Heart right ventricle (tissue), 16 donors: ENCODE measurements at places on chromosomes 6 and 20.

GRCh38 chr6:88517737-88518136 is 351.6 kb upstream of the CNR1 start:
- DNase-seq: no peak

DNA sequence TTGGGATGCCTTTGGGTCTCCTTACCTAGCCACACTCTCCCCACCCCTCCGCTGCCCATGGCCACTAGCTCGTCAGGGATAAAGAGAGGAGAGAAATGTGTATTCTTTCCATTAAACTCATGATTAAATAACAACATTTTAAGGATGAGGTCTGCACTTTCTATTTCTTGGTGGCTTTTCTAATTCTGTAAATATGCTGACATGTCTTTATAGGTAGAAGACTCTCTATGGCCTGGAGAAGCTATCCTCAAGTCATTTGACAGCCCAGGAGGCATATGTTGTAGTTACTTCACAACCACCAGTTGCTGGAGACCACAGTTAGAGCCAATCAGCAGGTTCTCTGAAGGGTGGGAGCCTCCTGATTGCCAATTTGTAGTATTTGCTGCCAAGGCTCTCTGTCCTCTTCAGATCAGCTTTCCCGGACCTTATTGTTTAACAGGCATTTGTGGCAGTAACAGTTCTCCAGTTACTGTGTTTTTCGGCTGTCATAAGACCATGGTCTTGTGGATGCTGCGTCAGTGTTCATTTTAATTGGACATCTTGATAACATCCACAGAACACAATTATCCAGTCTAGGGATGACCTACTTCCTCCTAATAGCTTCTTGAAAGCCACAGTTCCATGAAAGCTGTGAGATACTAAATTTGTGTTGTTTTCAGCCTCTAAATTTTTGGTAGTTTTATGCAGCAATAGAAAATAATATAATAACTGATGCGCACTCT is 205.0 kb upstream of the KCNQ5 start:
- no peak for DNase-seq

DNA sequence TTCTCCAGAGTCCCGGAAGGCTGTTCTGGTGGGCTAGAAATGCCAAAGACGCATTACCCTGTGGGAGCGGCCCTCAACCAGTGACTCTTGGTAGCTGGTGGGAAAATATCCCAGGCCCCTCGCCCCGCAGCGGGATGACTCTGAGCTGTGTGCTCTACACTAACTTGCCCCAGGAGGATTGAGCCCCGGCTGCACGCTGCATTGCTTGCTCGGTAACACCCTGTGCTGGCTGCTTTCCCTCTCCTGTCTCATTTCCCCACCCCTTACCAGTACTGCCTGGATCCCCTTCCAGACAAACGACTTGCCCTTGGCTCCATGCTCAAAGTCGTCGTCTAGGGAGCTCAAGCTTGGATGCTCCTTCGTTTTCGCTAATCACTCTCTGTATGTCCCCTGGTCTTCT is 411.8 kb upstream of the SULF2 start:
- no peak for DNase-seq

- DNase-seq: peak; percentile 22
Measured at GRCh38 chr6:139376017-139376330, 1.5 kb upstream of the CITED2 start.

- no peak for DNase-seq
Measured at GRCh38 chr6:28488916-28489365, 26.7 kb downstream of the GPX6 start.

GRCh38 chr20:41300383-41300782 is 17.1 kb downstream of the ZHX3 start:
- no peak for DNase-seq

GRCh38 chr6:41298785-41299502 is 12.5 kb upstream of the TREM1 start:
- no peak for DNase-seq

DNA sequence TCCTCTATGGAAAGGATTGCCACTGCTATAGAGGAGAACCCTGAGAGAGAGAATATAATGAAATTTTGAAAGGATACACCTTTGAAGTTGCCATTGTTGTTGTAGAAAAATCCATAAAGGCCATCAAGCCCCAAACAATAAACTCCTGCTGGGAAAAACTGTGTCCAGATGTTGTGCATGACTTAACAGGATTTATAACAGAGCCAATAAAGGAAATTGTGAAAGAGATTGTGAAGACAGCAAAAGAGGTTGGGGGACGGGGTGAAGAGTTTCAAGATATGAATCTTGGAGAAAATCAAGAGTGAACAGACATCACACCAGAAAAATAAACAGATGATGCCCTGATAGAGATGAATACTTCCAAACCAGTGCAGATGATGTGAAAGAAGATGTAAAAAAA is 396.4 kb downstream of the BCKDHB start:
- DNase-seq: no peak

- DNase-seq: peak; percentile 91
Measured at GRCh38 chr6:157021344-157021992, 244.3 kb downstream of the ARID1B start.

DNA sequence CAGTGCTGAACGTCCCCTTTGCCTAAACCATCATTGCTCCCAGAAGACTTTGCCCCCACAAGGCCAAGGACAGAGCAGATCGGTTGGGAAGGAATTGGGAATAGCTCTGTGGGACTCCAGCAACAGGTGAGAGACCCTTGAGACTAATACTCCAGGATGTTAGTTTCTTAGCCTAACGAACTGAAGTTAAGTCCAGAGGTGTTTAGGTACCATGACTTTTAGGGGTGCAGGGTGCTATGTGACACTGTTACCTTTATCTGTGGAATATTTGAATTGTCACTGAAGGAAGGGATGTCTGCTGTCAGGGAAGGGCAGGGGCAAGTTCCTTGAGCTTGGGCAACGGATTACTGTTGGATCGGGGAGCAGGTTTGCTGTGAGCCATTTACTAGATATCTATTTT is 1.9 kb downstream of the BLCAP start:
- no peak for DNase-seq

GRCh38 chr6:2960935-2961334 is 10.4 kb downstream of the SERPINB6 start:
- no peak for DNase-seq

DNA sequence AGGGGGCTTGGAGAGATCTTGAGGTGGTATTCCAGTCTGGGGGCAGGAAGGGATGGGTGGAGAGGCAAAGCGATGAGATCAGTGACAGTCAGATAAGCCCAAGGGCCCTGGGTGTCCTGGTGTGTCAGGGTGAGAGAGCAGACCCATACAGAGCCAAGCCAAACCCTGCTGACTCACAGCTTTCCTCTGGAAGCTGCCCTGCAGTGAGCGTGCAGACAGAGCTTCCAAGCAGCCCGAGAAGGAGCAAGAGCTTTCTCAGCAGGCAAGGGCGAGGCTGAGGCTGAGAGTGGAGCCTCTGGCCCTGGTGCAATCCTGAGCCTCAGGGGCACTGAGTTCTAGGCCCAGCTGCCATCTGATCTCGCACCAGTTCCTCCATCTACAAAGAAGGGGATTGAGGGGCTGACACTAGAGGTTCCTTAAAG is 91.1 kb upstream of the HIVEP1 start:
- DNase-seq: peak; percentile 40

DNA sequence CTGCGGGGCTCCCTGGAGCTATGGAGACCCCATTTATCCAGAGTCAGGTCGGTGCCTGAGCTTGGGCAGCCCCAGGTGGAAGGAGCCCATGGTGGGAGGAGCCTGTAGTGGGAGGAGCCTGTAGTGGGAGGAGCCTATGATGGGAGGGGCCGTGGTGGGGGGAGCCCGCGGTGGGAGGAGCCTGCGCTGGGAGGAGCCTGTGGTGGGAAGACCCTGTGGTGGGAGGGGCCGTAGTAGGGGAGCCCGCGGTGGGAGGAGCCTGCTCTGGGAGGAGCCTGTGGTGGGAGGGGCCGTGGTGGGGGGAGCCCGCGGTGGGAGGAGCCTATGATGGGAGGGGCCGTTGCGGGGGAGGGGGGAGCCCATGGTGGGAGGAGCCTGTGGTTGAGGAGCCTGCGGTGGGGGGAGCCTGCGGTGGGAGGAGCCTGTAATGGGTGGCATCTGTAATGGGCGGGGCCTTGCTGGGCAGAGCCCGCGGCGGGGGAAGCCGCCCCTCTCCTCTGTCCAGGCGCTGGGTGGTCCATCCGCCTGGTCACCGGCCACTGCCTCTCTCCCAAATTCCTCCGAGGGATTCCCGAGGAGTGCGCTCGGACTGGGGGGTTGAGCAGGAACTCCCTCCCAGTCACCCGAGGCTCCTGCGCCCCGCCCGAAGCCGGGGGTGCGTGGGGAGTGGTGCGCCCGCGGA is 567 bp upstream of the FNDC11 start:
- DNase-seq: peak; percentile 85

- no peak for DNase-seq
Measured at GRCh38 chr20:53138454-53139262, 166.5 kb downstream of the TSHZ2 start.

DNA sequence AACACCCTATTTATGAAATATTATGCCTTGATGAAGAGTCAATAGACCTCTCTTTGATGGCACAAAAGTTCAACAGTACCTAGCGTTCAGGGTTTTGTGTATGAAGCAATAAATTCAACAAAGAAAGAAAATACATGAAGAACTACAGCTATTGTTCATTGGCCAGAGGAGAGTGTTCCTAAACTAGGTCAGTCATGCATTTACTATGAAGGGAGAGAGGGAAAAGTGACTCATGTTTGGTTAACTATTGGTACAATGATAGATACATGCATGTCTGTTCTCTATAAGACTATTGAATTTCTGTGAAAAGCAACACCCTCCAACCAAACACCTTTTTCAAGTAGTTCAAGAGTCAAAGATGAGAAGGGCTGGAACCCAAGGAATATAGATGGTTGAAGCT is 50.7 kb downstream of the CLIC5 start:
- no peak for DNase-seq

- DNase-seq: no peak
Measured at GRCh38 chr20:18624948-18625347, 37.1 kb downstream of the DTD1 start.

- no peak for DNase-seq
Measured at GRCh38 chr6:130505808-130506598, 140.2 kb downstream of the TMEM200A start.
